Vagina (tissue), 2 donors: ENCODE measurements at places on chromosomes 6 and 20. TPM values are rescaled to one million over a fixed set of nuclear protein-coding genes. Genes with fewer than 3 reads are reported as not detected.

Gene FAM217A
- total RNA-seq: not detected

Gene C20orf202
- total RNA-seq: not detected

Gene DSE
- total RNA-seq: 33.1 TPM

Gene CNKSR3
- total RNA-seq: 7.4 TPM

Gene TREM2
- 5.2 TPM for total RNA-seq

DNA sequence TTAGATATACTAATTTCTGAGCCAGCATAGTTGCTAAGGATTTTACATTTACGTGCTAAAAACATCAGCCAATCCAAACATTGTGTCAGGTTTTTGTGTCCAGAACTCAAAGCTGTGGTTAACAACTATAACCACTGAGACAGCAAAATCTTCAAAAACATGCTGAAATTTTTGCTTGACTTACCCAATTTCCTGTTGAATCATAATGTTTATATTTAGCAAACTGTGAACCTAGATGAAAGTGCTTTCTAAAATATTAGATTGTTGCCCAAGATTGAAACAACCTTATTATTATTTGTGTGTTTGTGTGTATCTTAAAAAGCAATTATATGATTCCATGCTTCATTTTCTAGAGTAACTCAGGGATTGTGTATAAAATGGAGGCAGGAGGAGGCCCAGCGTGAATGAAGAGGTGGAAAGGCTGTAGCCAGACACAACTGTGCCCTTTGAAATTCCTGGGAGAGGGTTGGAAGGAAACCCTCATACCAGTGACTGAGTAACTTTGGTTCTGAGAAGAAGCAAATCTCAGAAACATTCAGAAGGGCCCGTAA, 48.0 kb downstream of the ARMC2 start:
- peaks cover 14% of the 10 kb centered on the region for H3K4me1 ChIP-seq
- no peaks in the 10 kb centered on the region for H3K36me3 ChIP-seq

DNA sequence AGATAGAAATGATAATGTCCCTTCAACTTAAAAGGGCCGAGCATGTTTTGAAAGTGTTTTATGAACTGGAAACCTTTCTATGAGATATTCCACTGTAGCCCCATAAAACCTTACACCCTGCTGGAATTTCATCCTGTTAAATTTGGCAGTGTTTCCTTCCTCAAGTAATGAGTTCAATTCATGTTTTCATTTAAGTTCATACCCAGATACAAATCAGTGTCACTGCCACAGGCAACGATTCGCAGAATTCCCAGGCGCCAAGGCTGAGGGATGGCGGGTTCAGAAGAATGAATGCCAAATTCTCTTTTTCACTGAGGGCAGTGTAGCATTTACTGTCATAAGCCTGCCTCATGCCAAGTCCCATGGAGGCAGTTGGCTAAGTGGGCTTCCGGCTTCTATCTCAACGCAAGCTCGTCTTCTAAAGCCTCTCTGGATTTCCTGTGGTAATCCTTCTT, 511.8 kb upstream of the ID4 start:
- H3K36me3 ChIP-seq: no peaks in the 10 kb centered on the region
- peaks cover 22% of the 10 kb centered on the region for H3K4me1 ChIP-seq
- H3K27ac ChIP-seq: no peak overlapping the region
- H3K27me3 ChIP-seq: no peaks in the 10 kb centered on the region
- no peak for DNase-seq

DNA sequence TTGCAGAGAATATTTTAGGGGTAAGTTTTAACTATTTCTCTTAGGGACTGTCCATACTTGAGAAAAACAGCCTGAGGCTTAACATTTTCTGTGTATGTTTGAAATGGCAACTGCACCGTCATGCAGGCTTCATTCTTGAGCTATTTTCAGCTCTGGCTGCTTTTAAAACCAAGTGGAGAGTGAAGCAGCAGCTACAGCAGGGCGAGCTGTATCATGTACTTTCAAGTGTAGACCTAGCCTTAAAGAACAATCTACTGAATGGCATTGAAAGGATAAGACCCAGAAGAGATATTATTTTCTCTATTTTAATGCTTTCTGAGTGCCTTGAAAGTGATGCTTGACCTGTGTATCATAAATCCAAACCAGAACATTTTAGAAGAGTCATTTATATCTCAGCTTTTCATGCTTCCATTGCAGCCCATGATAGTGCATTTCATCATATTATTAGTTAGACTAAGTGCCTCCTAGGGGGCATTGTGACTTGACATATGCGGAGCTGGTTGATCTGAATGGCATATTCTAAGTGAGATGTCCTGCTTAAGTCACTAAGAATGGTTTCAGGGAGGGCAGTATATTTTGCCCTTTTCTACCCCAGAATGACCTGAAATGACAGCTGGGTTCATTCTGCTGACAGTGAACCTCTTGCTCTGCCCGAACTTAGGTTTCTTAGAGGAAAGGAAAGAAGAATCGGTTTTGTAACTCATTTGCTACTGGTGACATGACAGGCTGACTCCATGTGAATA, 85.3 kb downstream of the NKAIN2 start:
- no peak for DNase-seq
- H3K4me3 ChIP-seq: no peak overlapping the region
- no peaks in the 10 kb centered on the region for H3K4me1 ChIP-seq
- H3K27me3 ChIP-seq: no peaks in the 10 kb centered on the region

GRCh38 chr20:53444401-53445149, 149.1 kb downstream of the ZNF217 start:
- DNase-seq: no peak
- H3K36me3 ChIP-seq: no peaks in the 10 kb centered on the region
- H3K27me3 ChIP-seq: no peaks in the 10 kb centered on the region
- H3K4me1 ChIP-seq: no peaks in the 10 kb centered on the region

GRCh38 chr6:111157412-111157811, 70.1 kb downstream of the SLC16A10 start:
- no peaks in the 10 kb centered on the region for H3K4me1 ChIP-seq
- H3K27me3 ChIP-seq: no peaks in the 10 kb centered on the region
- H3K4me3 ChIP-seq: no peak overlapping the region
- no peak overlapping the region for H3K27ac ChIP-seq
- H3K36me3 ChIP-seq: no peaks in the 10 kb centered on the region
- no peak for DNase-seq

DNA sequence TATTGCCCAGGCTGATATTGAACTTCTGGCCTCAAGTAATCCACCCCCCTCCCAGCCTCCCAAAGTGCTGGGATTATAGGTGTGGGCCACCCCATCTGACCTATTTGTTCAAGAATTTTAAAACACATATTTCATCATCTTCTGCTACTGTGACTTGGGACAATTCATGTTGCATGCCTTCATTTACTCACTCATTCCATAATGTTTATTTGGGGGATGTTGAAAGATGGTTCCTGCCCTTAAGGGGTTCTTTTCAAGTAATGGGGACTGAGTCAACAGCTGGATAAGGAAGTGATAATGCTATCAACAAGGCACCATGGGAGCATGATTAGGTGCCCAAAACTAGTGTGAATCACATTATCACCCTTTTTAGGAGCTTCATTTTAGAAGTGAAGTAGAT, 62.0 kb downstream of the CRYBG1 start:
- no peaks in the 10 kb centered on the region for H3K27me3 ChIP-seq
- H3K36me3 ChIP-seq: no peaks in the 10 kb centered on the region
- no peak for DNase-seq
- no peak overlapping the region for H3K4me3 ChIP-seq
